ENCODE measurements at places on chromosomes 6 and 20.

GRCh38 chr6:56906752-56907151 lies 48.2 kb upstream of the BEND6 start:
- DNase-seq = no peak

DNA sequence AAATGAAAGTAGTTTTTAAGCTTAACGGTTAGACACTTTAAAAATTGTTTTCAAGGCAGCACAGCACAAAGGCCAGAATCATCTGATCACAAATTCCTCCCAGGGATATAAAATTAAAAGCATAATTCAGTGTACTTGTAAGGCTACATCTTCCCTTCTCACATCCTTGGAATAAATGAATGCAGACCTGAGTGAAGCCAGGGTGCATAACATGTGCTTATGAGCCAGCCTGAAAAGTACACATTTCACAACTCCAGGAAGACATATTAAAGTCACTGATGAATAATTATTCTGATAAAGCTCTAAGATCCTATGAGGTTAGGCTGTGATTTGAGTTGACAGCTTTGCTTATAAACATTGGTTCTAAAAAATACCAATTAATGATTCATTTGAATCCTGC lies 163.6 kb downstream of the BTBD9 start:
- DNase-seq = no peak

DNA sequence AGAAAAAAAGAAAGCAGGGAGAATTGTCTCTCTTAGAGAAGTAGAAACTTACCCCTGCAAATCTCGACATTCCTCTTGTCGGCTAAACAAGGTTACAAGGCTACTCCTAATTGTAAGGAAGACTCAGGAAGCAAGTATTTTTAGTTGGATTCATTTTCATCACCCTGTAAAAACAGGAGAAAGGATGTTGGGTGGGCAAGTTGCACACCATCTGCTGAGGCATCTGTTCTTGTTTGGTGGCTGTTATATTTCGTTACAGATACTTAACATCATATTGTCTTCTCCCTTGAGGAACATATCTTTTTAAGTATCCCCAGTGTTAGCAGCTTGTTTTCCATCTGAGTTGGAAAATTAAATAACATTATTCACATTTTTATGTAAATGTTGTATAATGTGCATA lies 187.5 kb downstream of the PLCB4 start:
- DNase-seq = no peak

- DNase-seq = no peak
These were observed 13.9 kb downstream of the KCNK15 start for GRCh38 chr20:44759595-44759994.

GRCh38 chr6:1913577-1913976 lies 303.9 kb downstream of the FOXC1 start:
- no peak for DNase-seq

DNA sequence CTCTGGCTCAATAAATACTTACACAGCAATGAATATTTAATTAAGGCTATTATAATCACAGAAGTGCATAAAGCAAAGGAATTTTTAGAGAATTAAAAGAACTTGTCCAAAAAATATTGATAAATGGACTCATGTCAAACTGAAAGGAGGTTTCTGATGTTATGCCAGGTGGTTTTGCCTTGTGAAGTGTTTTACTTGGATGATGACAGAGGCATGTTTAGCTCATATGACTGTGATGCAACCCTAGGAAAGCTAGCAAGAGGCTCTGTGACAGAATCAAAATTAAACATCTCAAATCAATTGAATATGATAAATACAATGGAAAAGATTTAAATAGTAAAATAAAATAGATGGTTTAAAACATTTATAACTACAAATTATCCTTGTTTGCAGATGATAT lies 137.3 kb downstream of the TMEM200A start:
- no peak for DNase-seq

DNA sequence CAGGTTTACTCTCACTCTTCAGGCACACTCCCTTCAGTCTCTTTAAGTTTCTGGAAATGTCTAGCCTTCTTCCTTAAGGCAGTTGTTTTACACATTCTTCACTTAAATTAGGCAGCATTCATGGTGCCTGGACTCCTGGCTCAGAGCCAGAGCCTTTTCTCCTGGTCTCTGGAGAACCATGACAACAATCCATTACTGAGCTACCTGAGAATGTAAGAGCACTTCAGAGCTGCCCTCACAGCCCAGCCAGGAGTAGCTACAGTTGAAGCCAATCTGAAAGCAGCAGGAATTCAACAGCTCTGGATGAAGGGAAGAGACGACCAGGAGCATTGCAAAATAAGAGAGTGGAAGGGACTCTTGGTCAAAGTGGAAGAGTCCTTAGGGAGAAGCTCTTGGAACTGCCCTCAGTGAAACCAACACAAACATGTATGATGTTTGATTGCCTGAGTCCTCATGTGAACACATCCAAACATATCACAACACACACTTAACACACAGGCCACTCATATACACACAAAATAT lies 416.8 kb upstream of the SPTLC3 start:
- DNase-seq = no peak

- no peak for DNase-seq
These were observed 116.5 kb downstream of the FAM120B start for GRCh38 chr6:170423030-170423429.

- no peak for DNase-seq
These were observed 62.0 kb upstream of the BMP5 start for GRCh38 chr6:55937261-55937947.

GRCh38 chr6:165146456-165146855 lies 162.9 kb downstream of the C6orf118 start:
- no peak for DNase-seq

DNA sequence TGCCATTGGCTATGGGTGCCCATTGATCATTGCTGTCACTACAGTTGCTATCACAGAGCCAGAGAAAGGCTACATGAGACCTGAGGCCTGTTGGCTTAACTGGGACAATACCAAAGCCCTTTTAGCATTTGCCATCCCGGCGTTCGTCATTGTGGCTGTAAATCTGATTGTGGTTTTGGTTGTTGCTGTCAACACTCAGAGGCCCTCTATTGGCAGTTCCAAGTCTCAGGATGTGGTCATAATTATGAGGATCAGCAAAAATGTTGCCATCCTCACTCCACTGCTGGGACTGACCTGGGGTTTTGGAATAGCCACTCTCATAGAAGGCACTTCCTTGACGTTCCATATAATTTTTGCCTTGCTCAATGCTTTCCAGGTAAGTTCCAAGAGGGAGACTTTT lies 16.4 kb downstream of the ADGRF4 start:
- no peak for DNase-seq

- no peak for DNase-seq
These were observed 94.2 kb downstream of the TBC1D7 start for GRCh38 chr6:13234130-13234529.

GRCh38 chr6:107539849-107540464 lies 50.0 kb downstream of the SOBP start:
- DNase-seq = no peak

Measured in stimulated activated naive CD4-positive, alpha-beta T cell treated with Interleukin-2 at 50 U/mL for 16 hours (primary cell).